NCI-H2107 (cell line): ENCODE measurements at places on chromosomes 11 and 22.

DNA sequence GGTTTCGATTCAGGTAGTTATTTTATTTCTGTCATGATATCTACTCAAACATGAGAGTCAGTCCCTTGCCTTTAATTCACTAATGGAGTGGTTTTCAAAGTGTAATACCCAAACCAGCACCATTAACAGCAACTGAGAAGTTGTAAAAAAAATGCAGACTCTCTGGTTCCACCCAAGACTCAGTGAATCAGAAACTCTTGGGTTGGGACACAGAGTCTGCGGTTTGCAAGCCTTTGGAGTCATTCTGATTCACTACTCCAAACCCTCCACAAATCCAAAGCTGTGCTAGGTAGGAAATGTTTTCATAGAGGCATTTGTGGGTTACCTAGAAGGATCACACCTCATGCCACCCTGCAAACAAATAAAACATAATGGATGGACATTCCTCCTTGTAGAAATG is 340.1 kb downstream of the NTM start:
- no peak for DNase-seq

GRCh38 chr11:72309641-72310040 is 65.7 kb upstream of the PHOX2A start:
- DNase-seq, result no peak

GRCh38 chr11:43835104-43835503 is 45.5 kb upstream of the ALKBH3 start:
- DNase-seq, result no peak

- DNase-seq, result no peak
These were observed 19.8 kb downstream of the CAT start for GRCh38 chr11:34458525-34458924.

GRCh38 chr22:27377501-27378295 is 423.9 kb downstream of the MN1 start:
- DNase-seq, result no peak

- no peak for DNase-seq
These were observed 127.7 kb upstream of the PDGFD start for GRCh38 chr11:104291646-104292045.

DNA sequence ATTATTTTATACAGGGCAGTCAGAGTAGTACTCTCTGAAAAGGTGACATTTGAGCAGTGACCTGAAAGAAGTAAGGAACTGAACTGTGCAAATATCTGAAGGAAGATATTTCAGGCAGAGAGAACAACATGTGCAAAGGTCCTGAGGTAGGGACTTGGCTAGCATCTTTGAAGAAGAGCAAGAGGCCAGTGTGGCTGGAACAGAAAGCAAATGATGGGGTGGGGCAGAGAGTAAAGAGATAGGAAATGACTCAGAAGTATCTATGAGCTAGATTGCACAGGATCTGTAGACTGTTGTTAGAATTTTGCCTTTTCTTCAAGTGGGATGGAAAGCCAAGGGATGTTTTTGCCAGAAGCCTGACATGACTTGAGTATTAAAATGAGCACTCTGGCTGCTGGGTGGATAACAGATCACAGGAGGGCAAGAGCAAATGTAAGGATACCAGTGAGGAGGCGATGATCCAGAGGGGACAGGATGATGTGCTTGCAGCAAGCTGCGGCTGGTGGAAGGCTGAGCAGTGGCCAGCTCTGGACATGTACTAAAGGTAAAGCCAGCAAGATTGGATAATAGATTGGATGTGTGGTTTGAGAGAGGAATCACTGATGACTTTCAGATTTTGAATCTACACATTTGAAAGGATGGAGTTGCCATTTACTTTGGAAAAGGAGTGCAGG is 33.2 kb upstream of the TTC12 start:
- DNase-seq, result no peak

- no peak for DNase-seq
These were observed 32.9 kb downstream of the PISD start for GRCh38 chr22:31628969-31629708.

DNA sequence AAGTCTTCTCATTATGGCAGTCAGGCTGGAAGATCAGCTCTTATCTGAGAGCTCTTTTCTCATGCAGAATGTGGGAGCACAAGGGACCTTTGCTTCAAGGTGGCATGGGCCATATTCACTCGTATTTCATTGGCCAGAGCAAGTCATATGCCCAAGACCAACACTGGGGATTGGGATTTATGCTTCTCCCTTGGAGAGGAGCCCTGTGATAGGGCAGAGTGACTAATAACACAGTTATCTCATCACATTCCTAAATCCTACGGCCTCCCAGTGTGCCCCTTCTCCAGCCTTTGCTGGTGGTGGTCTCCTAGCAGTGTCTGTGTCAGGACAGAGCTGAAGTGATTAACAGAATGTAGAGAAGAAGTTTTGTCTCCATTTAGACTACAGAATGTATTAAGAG is 48.6 kb downstream of the SYT9 start:
- DNase-seq, result no peak

DNA sequence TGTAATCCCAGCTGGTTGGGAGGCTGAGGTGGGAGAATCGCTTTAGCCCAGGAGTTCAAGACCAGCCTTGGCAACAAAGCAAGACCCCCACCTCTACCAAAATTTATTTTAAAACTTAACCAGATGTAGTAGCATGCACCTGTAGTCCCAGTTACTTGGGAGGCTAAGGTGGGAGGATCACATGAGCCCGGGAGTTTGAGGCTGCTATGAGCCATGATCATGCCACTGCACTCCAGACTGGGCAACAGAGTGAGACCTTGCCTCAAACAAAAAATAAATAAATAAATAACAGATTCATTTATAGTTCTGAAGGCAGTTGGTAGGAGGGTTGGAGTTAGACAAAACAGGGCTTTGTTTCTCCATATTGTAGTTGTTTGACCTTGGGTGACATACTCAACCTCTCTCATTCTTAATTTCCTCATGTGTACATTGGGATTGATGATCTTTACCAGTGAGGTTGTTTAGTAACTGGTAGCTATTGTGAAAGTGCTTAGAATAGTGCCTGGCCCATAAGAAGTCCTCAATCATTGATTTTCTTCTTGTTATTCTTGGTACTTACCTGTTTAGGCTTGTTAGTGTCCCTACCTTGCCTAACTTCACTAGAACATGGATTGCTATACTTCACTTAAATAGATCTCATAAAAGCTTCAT is 79.1 kb downstream of the EMSY start:
- DNase-seq, result no peak

- DNase-seq, result no peak
These were observed 12.0 kb downstream of the SIPA1 start for GRCh38 chr11:65649656-65650546.

DNA sequence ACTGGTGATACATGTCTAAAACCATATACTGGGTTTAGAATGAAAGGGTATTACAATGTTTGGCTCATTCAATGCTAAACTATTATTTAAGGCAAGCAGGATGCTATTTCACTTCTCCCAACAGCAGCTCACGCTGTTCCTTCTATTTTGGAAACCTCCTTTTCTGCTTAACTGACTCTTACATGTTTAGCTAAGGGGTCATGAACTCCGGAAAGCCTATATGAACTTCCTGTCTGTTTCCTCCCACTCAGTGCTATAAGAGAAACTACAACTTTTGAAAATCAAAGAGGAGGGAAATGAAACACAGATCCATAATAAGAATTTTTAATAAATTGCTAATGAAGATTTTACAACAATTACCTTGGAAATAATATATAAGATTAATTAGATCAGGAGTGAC is 30.9 kb downstream of the SLC36A4 start:
- no peak for DNase-seq

DNA sequence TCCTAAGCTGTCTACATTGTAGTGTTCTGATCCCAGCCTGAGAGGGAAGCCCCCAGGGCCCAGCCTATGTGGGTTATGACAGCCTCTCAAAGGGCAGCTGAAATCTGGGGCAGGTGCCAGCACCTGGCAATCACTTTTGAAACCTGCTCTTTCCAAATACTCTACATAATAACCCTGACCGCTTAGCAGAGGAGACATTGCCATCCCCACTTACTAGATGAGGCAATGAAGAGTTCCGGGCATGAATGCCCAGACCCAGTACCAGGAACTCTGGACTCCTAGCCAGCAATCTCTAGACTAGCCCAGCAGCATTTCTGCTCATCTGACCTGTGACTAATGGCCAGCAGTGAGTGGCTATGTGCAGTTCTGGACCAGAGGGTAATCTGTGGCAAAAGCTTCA is 412.4 kb upstream of the CADM1 start:
- no peak for DNase-seq

- DNase-seq, result no peak
These were observed 20.1 kb upstream of the FCHSD2 start for GRCh38 chr11:73162196-73162740.

DNA sequence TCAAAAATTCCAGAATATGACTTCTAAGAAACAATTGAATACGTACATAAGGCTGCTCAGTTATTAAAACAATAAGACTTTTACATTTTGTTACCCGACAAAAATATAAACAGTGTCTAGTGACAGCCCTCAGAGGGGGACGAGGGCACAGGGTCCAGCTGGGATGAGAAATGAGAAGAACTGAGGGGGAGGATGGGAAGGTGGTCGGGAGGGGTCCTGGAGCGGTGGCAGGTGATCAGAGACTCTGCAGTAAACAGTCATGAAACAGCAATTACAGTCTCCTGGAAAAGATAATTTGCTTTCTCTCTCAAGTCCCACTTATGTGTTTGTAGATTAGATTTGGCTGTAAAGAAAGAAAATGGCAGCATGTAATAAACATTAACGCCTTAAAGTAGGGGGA is 56.0 kb downstream of the PACSIN2 start:
- no peak for DNase-seq

GRCh38 chr22:47083379-47083986 is 321.0 kb downstream of the TBC1D22A start:
- DNase-seq, result no peak

- DNase-seq, result no peak
These were observed 28.9 kb upstream of the CARS1 start for GRCh38 chr11:3086114-3086513.

- no peak for DNase-seq
These were observed 59.2 kb upstream of the CD5 start for GRCh38 chr11:61042961-61043540.

- no peak for DNase-seq
These were observed 5.4 kb upstream of the DKK3 start for GRCh38 chr11:12013781-12014180.

DNA sequence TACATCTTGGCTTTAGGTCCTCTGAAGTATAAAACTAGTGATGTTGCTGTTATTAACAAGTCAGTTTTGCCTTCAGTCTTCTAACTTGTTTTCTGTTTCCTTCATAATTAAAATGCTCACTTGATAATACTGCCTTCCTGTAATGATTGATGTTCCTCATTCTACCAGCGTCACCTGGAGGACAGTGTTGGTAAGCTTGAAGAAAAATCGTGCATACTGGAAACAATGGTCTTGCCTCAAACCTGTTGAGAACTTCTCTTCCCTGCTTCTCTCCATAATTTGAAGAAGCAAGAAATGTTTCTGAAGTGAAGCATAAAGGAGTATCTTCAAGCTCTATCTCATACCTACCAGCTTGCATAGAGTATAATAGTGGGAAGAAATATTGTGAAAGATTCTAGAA is 3.0 kb downstream of the YWHAH start:
- no peak for DNase-seq

DNA sequence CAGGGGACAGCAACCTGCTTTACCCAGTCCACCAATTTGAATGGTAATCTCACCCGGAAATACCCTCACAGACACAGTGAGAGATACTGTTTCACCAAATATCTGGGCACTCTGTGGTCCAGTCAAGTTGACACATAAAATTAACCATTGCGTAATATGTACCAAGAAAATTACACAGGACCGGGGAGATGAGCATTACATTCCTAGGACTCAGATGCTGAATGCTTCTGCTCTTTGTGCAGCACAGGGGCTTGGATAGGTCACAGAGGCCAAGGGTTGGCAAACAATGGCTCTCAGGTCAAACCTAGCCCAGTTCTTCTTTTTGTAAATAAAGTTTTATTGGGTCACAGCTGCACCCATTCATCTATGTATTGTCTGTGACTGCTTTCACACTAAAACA is 557.2 kb downstream of the MN1 start:
- DNase-seq, result no peak

DNA sequence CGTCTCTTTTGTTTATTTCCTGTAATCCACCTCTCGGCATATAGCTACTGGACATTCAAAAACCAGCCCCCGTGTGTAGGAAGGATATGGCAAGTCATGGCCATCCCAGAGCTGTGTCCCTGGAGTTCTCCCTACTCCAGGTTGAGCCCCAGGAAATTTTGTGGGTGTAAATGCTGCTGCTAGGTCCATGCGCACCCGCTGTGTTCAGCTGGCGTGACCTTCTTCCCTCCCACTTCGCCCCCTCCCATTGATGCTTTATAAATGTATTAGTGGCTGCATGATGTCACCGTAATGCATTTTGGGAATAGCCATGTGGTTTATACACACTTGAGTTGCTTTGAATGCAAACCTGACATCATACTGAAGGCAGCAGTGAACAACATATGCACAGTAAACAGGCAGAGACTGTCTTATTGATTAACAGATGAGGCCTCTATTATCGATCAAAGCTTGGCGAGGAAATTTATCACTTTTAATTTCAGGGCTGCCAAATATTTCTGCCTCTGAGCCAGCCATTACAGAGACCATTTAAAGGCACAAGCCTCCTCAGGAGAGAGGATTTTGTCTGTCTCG is 113.6 kb upstream of the NNMT start:
- no peak for DNase-seq

DNA sequence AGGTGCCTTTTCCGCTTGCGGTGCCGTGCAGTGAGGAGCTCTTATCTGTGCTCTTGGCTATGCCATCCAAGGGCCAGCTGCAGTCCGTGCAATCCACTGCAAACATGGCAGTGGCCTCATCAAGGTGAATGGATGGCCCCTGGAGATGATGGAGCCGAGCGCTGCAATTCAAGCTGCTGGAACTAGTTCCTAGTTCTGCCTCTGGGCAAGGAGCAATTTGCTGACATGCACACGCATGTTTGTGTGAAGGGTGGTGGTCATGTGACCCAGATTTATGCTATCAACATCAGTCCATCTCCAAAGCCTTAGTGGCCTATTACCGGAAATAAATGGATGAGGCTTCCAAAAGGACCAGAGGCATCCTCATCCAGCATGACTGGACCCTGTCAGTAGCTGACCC is 3.1 kb upstream of the EHD1 start:
- no peak for DNase-seq

GRCh38 chr11:20522536-20522935 is 76.9 kb upstream of the SLC6A5 start:
- no peak for DNase-seq

- DNase-seq, result no peak
These were observed 60.2 kb downstream of the LRRC32 start for GRCh38 chr11:76610371-76610770.

DNA sequence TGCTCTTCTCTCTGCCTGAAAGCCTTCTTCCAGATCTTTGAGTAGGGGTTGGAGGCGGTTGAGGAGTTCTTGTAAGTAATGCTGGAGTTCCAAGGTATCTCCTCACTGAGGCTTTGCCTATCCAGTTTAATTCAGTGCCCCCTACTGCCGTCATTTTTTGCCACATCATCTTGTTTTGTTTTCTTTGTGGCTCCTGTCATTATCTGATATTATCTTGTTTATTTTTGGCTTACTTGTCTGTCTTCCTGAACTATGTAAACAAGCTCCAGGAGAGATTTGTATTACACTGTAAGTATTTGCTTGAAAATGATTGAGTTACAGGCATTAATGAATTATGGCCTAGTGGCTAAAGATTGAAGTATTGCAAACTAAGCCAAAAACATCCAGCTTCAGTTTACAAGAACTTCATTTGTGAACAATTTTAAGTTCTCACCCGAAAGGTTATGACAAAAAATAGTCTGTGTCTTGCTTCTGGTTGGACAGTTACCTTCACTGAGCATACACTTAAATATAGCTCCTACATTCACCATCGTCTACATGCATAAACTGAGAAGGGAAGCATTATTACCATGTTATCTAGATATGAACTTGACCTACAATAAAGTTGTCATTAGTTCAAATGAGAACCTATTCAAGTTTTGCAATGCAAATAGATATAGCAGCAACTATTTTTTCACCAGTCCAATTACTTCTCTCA is 154.8 kb downstream of the ARHGAP42 start:
- no peak for DNase-seq
